Fibroblast of skin of scalp (primary cell): ENCODE measurements at places on chromosomes 2 and 18.

GRCh38 chr2:150126839-150127238 lies 360.6 kb downstream of the RND3 start:
- DNase-seq, result no peak

DNA sequence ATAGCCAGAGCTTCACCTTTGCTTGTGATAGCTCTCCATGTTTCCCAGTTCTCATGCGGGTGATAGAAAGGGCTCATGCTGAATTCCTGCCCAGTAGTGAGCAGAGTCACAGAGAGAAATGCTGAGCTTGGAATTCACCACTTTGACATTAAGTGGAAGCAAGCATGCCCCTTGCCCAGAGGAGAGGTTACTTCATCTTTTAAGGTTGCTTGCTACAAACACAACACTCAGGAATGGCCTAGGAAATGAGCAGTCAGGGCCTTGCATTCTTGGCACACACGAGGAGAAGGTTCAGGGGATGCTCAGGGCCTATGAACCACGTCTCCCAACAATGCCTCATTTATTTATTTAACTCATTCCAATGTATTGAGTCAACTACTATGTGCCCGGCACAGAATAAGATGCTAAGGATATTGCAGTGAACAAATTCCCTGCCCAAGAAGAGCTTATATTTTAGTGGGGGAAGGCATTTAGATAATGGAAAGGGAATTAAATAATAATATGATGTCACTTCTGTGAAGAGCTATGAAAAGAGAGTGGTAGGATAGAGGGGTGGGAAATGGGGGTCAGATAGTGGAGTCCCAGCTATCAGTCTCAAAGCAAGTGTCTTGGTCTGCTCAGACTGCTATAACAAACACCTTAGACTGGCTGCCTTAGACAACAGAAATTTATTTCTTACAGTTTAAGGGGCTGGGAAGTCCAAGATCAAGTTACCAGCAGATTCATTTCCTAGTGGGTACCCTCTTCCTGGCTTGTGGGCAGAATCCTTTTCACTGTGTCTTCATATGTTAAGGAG lies 42.1 kb downstream of the DDX18 start:
- DNase-seq, result peak; percentile 94

DNA sequence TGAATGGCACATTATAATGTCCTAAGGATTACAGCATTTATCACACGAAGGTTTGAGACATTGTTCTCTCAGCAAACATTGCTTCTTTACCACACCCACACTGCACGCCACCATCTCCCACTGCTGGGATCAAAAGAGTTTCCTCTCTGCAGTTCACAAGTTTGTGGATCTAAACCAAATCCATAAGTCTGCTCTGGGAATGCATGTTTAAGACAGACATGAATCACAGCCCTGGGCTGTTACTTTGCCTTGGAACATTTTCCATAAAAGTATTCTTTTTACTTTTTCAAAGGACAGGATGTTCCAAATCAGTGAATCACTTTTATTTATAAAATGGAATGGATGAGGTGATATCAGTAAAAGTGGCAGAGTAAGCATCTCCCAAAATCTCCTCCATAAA lies 36.1 kb downstream of the STPG4 start:
- DNase-seq, result peak; percentile 92

- no peak for DNase-seq
Observed at GRCh38 chr2:165587335-165587938, 117.9 kb downstream of the CSRNP3 start.

GRCh38 chr2:180962727-180963314 lies 17.6 kb upstream of the UBE2E3 start:
- no peak for DNase-seq

GRCh38 chr2:222959358-222959757 lies 92.6 kb upstream of the KCNE4 start:
- DNase-seq, result peak; percentile 93

DNA sequence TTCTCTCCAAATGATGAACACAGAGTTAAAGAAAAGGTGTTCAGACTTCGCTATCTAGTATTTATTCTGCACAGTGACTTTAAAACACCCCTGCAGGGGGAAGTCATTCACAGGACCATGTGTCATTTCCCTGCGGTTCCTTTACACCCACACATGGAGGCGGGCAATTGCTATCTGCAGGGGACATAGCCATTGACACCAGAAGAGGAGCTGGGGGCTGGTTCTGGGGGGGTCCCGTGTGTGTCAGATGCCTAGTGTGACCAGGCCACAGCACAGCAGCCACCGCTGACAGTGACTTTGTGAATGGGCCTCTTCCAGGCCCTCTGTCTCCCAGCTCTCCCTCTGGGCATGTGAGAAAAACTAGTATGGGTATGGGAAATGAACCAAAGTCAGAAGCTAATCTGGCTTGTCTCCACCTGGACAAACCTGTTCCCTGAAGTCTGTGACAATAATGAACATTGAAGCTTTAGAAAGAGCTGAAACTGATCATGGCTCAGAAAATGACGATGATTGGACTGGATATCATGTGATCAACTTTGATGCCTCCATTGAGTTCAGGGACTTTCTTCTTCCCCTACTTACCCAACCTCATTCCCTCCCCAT lies 7.5 kb upstream of the GBX2 start:
- no peak for DNase-seq

DNA sequence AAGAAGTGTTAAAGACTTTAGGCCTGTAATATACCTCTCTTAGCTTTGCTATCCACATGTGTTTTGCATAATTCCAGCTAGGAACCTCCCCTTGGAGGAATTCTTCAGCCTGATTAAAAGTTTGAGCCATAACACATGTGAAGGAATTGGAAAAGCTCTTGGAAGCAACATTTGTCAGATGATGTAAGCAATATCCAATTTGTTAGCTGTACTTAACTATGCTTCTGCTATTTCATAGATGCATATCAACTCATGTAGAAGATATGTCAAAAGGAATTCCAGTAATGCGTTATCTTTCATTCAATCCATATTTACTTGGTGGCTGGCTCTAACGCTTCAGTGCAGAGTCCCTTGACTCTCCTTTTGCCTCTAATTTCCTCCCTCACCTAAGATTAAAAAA lies 46.2 kb downstream of the PKP4 start:
- peak; percentile 97 for DNase-seq

DNA sequence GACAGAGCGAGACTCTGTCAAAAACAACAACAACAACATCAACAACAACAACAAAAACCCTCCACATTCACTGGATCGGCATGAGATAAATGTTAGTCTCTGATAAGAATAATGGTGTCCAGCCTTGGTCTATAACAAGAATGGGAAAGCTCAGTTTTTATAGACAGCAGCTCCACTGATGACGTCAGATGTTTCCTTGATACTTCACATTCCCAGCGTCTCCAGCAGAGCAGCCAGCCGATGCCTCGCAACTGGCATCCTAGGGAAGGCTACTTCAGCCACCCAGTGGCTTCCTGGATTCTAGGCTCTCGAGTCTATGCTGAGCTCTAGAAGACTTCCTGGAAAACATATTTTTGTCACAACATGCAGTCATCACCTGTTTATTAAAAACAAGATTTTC lies 271.4 kb upstream of the SMIM21 start:
- DNase-seq, result no peak

DNA sequence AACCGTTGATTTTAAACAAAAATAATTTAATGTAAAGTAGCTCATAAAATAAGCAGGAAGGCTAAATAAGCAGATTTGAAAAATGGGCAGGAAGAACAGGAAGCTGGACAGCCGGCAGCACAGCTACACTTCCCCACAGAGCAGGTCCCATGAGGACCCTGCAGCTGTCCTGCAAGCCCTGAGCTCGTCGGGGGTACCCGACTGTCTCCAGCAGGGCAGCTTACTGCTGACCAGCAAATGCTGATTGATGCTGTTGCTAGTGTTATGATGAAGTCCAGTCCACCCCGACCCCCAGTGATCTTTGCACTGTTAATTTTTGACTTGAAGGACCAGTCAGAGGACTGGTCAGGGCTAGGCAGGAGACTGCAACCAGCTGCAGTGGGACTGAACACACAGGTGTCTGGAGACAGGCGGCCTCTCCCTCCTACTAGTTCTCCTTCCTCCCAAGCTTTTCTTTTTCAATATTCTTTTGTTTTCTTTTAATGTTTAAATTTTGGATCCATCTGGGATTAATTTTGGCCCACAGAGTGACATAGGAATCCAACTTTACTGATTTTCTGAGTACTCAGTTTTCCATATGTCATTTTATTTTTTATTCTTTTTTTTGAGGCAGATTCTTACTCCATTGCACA lies 27.7 kb downstream of the POLE4 start:
- DNase-seq, result no peak

DNA sequence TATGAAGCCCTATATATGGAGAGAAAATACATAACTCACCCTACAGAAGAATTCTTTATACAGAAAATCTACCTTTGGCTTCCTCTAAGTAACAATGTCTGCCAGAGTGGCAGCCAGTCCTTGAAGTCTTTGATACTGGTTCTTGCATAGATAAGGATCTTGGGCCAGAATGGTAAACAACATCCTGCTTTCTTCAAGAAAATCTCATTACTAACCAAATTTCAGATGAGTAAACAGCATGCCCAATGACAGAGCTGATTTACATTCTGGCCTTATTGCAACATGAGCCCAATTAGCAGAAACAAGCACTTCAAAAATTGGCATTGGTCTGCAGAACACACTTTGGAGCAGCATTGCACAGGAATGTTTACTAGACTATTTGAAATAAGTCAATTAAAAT lies 336.5 kb upstream of the ST6GAL2 start:
- DNase-seq, result no peak

DNA sequence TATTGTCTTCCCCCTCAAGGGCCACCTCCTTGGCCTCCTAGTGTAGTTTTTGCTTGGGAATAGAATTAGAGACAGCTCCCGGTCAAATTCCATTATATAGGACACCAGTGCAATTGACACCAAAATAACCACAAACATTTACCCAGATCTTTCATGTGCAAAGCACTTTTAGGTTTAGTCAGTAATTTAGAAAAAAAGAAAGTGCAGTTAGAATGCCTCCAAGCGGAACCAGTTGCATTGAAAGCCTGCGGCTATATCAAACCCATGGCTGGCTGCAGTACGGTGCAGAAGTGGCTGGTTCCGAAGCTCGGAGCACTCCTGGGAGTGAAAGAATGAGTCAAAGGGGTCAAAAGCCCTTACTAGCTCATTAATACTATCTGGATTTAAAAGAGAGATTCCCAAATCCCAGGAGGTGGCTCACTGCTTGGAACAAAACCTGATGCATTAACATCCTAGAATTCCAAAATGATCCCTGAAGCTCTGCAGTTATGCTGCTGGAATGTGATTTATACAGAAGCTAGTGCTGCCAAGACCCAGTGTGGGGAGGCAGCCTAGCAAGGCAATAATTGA lies 432.2 kb upstream of the KLHL29 start:
- DNase-seq, result no peak

- DNase-seq, result no peak
Observed at GRCh38 chr2:233565685-233566140, 869 bp downstream of the USP40 start.

DNA sequence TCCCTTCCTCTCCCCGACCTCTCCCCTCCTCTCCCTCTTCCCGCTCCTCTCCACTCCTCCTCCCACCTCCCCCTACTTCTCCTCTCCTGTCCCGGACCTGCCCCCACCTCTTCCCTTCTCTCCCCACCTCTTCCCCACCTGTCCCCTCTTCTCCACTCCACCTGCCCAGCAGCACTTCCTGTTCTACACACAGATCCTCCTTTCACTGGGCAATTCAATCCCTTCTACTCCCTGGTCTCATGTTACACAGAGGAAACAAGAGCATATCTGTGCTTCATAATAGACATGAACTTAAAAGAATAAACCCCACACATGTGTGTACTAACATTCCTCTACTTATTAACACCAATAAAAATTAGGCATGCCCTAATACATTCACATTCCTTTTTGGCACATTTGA lies 34.8 kb downstream of the TIMM21 start:
- DNase-seq, result no peak

DNA sequence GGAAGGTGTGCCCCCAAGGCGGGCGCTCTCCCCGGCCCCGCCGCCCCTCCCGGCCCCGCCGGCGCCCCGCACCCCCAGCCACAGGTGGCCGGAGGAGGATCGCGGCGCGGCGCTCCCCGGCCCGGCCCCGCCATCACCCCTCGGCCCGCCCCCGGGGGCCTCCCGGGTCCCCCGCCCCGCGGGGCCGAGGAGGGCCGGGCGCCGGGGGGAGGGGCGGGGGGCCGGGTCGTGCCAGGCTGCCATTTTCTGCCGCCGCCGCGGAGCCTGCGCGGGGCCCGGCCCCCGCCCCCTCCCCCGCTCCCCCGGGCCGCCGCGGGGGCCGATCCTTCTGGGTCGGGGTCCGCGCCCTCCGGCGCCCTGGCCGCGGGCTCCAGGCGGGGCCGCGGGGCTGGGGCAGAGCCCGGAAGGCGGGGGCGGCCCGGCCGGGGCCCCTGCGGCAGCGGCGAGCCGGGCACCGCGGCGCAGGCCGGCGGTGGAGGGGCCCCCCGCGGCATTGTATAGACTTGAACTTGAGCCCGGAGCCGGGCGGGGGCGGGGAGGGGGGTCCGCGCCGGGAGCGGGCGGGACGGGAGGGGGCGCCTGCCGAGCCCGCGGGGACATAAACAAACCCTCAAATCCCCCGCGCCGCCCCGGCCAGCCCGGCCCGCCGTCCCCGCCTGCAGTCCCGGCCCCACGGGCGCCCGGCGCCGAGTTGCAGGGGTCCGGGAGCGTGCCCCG lies 556 bp downstream of the DNMT3A start:
- DNase-seq, result peak; percentile 31

DNA sequence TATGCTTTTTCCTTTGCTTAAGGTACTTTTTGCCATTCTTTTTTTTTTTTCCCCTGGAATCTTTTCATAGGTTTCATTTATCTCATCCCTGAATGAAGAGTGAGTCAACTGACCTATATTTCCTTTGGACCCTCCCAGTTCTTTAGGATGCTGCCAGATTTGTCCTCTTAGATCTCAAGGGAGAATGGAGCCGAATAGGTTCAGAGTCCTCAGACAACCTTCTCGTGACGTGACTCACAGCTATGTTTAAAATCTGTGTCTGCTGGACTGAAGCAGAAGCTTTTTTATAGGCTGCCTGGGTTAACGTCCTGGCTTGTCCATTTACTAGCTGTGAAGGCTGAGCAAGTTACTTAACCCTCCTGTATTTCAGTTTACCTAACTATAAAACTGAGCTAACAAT lies 358.6 kb downstream of the DLGAP1 start:
- DNase-seq, result peak; percentile 56

DNA sequence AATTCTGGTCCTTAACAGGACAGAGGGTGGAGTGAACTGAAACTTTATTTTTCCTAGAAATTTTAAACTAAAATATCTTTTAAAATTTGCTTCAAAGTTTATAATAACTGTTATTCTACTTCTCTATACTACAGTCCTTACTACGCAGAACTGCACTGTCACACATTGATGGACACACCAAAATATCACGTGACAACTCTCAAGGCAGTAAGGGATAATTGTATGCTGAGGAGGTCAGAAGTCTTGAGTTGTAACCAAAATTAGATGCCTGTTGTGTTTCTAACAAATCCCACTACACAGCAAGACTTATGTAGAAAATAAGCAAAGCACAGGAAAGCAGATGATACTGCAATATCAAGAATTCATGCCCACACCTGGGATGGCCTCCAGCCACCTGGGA lies 76.3 kb downstream of the CHST9 start:
- DNase-seq, result no peak

GRCh38 chr2:201093573-201093972 lies 21.8 kb downstream of the NDUFB3 start:
- DNase-seq, result no peak

GRCh38 chr2:8152392-8153257 lies 529.2 kb upstream of the ID2 start:
- DNase-seq, result no peak
